ENCODE measurements at places on chromosomes 12 and 14. TPM values are rescaled to one million over a fixed set of nuclear protein-coding genes. Genes with fewer than 3 reads are reported as not detected.

DNA sequence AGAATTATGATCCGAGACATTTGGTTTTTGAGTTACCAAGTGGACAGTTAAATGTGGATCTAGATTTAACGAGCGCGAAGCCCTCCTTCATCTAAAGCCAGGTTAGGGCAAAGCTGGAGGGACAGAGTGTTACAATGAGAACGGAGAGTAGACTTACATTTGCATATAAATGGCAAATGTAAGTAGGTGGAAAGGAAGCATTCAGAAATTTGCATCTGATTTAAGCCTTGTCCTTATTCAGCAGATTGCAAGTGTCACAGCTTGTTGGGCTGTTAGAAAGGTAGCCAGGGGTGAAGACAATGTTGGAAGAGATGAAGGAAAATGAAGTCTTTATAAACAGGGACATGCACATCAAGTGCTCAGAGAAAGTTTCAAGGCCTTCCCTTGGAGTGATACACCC is 806.2 kb downstream of the GALC start:
- no peaks in the 10 kb centered on the region for H3K27me3 ChIP-seq
- no peak overlapping the region for H3K27ac ChIP-seq
- H3K4me1 ChIP-seq, result no peaks in the 10 kb centered on the region
- H3K4me3 ChIP-seq, result no peak overlapping the region

GRCh38 chr12:116666305-116666673 is 71.6 kb downstream of the SPRING1 start:
- no peak overlapping the region for H3K4me3 ChIP-seq
- H3K27me3 ChIP-seq, result no peaks in the 10 kb centered on the region
- H3K36me3 ChIP-seq, result no peaks in the 10 kb centered on the region
- H3K4me1 ChIP-seq, result no peaks in the 10 kb centered on the region
- H3K27ac ChIP-seq, result no peak overlapping the region

DNA sequence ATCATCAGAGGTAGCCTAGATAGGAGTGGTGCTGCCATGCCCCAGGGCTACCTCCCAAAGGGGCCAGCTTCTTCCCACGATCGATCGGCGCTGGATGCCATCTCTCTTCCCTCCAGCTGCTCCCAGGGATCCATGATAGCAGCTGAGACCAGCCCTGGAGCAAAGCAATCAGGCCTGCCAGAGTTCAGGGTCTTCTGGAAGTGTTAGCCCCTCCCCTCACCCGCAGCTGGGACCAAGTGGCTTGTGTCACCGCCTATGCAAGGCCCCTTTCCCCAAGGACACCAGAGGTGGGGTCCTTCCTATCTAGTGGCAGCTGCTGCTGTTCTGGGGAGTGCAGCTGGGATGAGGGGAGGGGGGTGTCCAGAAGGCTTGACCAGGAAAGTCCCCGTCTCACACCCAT is 87.0 kb downstream of the IRF2BPL start:
- H3K36me3 ChIP-seq, result no peaks in the 10 kb centered on the region
- no peak overlapping the region for H3K27ac ChIP-seq

DNA sequence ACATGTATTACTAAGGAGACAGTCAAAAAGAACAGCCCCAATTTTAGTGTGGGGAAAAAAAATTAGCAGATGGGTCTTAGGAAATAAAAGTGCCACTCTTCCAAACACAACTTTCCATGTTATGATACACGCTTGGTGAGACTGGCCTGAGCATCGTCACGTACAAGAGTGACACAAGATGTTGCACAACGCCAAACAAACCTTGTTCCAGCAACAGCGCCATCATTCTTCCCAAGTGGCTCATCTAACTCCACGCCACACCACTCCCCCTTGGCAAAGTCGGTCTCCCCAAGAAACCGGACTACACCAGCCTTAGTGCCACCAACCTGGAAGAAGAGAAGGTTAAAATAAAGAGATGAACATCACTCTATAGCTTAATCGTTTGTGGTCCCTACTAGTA is 58.7 kb downstream of the CLIP1 start:
- peaks cover 13% of the 10 kb centered on the region for H3K36me3 ChIP-seq
- no peak for DNase-seq
- H3K4me3 ChIP-seq, result no peak overlapping the region
- no peaks in the 10 kb centered on the region for H3K27me3 ChIP-seq
- no peaks in the 10 kb centered on the region for H3K4me1 ChIP-seq

GRCh38 chr12:58097741-58098140 is 156.4 kb downstream of the ATP23 start:
- no peaks in the 10 kb centered on the region for H3K36me3 ChIP-seq
- no peak for DNase-seq
- H3K4me3 ChIP-seq, result no peak overlapping the region

- H3K36me3 ChIP-seq, result no peaks in the 10 kb centered on the region
- H3K4me3 ChIP-seq, result no peak overlapping the region
- H3K27me3 ChIP-seq, result no peaks in the 10 kb centered on the region
- no peak overlapping the region for H3K27ac ChIP-seq
- H3K4me1 ChIP-seq, result no peaks in the 10 kb centered on the region
- no peak for DNase-seq
Measured at GRCh38 chr14:98458702-98459101, 813.3 kb downstream of the BCL11B start.

OGFOD2 gene
- total RNA-seq, result 26.7 TPM
